ENCODE measurements at places on chromosomes 4 and X.

- DNase-seq: no peak
Observed at GRCh38 chr4:76984127-76984526, 34.6 kb downstream of the SEPTIN11 start.

- DNase-seq: no peak
Observed at GRCh38 chr4:171266671-171267070, 546.5 kb upstream of the GALNTL6 start.

DNA sequence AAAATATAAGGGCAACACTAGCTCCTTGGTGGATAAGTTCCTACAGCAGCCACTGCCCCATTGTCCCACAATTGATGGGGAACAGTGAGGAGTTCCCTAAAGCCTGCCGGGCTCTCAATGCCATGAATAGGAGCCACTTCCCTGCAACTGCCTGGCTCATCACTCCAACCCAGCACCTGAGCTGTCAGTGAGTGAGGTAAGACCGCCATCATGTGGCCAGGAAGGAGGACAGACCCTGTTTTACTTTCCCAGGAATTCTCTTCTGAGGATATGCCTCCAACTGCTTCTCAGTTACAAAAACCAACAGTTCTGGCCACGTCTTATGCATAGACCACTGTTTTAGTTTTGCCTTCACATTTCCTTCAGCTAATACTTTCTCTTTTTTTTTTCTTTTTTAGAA, 45.5 kb downstream of the SRPX start:
- no peak for DNase-seq

GRCh38 chr4:39528061-39528465, 824 bp upstream of the UGDH start:
- DNase-seq: no peak

GRCh38 chrX:17413228-17413627, 38.2 kb downstream of the NHS start:
- DNase-seq: no peak

- no peak for DNase-seq
Observed at GRCh38 chr4:52931243-52931642, 69.1 kb downstream of the RASL11B start.

GRCh38 chr4:23921447-23921845, 31.6 kb upstream of the PPARGC1A start:
- no peak for DNase-seq

DNA sequence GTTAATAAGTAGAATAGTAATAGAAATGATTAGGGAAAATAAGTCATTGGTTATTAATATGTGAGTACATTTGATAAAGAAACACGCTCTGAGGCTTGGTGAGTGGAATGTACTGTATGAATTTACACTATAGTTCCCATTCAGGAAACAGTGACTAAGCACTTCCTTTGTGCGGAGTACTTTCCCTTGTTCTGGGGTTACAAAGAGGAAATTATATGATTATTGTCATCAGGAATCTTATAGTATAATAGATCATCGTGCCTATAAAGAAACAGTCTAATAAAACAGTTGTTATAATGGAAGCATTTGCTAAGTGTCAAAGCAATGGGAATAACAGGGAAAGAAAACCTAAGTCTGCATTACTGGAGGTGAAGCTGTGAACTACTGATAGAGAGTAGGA, 138.0 kb downstream of the RPA4 start:
- no peak for DNase-seq

- DNase-seq: no peak
Observed at GRCh38 chrX:130165181-130165702, 399 bp downstream of the AIFM1 start.

DNA sequence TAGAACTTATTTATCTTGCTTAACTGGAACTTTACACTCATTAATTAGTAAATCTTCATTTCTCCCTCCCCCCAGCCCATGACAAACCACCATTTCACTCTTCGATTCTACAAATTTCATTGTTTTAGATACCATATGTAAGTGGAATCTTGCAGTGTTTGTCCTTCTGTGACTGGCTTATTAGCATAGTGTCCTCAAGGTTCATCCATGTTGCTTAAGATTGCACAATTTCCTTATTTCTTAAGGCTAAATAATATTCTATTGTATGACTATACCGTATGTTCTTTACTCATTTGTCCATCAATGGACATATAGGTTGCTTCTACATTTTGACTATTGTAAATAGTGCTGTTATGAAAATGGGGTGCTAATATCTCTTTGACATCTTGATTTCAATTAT, 24.5 kb upstream of the RNF212 start:
- no peak for DNase-seq

DNA sequence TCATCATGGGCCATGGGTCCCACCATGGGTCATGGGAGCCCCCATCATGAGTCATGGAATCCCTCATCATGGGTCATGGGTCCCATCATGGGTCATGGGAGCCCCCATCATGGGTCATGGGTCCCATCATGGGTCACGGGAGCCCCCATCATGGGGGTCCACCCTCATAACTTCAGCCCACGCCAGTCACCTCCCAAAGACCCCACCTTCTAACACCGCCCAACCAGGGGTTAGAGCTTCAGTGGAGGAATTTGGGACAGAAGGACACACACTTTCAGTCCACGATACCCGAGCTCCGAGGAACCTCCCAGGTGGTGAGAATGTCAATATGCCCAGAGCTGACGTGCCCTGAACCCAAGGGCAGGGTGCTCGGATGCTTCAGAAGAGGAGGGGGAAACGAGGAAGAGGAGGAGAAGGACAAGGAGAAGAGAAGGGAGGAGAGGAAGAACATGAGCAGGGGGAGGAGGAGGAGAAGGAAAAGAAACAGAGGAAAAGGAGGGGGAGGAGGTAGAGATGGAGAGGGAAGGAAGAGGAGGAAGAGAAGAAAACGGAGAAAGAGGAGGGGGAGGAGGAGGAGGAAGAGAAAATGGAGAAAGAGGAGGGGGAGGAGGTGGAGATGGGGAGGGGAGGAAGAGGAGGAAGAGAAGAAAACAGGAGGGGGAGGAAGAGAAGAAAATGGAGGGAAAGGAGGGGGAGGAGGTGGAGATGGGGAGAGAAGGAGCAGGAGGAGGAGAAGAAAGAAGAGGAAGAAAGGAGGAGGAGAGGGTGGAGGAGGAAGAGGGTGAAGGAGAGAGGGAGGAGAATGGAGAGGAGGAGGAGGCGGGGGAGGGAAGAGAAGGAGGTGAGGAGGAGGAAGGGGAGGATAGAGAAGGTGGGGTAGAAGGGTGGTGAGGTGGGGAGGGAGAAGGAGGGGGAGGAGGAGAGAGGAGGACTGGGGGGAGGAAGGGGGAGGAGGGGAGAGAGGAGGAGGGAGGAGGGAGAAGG, 17.7 kb downstream of the IL3RA start:
- DNase-seq: no peak

GRCh38 chr4:85548841-85549240, 73.9 kb downstream of the ARHGAP24 start:
- no peak for DNase-seq

DNA sequence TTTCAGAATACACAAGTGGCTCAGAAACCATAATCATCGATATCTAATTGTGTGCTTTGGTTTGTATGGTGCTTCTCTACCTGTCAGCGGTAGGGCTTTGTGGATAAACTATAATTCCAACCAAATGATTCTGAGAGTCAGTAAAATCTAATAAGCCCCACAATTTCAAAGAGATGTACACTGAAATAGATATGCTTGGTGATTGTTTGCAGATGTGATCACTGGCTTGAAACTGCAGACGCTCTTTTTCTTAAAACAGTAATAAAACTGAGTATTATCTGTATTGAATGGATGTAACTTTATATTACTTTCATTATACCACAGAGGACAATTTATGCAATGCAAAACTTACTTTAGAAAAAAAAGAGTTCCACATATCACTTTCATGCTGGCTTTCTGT, 198.8 kb upstream of the ANXA10 start:
- DNase-seq: no peak

DNA sequence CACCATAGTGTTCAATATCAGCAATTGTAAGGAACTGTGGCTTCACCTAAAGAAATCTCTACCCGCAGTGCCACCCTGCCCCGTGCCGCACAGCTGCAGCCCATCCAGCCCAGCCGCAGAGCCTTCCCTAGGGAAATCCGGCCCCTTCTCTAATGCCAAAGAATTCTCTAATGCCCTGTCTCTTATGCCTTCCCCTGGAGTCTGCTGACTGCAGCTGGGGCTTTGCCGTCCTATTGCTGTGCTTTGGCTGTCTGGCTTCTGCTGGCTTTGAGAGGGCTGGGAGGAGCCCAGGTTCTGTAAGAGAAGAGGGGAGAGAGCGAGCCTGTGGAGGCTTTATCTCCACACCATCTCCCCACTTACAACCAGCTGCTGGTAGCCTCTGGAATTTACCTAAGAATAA, 85.9 kb upstream of the HELT start:
- DNase-seq: no peak

Measured in activated CD4-positive, alpha-beta T cell treated with anti-CD3 and anti-CD28 coated beads, Interleukin-2, amount 50 U/mL, for 24 hours (primary cell).